ENCODE measurements at places on chromosomes 6 and 20.

GRCh38 chr6:138160329-138161087 is 1.2 kb upstream of the ARFGEF3 start:
- no peak for DNase-seq

DNA sequence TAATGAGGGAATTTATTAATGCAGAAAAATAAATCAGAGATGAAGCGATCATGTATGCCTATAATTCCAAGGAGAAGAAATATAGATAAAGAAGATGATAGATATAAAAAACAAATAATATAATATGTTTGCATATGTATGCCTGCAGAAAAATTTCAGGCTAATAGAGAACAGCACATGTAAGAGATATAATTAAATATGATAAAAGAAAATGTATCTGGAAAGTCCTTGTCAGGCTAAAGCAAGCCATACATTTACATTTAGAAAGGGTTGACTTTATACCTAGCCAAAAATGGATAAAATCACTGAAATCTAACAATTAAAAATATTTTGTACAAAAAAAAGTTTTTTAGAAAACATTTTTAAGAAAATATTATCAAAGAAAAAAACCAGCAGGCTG is 454.1 kb downstream of the C6orf118 start:
- no peak for DNase-seq

- no peak for DNase-seq
These were observed 569.2 kb downstream of the TFAP2B start for GRCh38 chr6:51387907-51388306.

- no peak for DNase-seq
These were observed 28.7 kb upstream of the ARID1B start for GRCh38 chr6:156748504-156748903.

- DNase-seq = no peak
These were observed 775 bp downstream of the PFDN4 start for GRCh38 chr20:54208548-54209176.

DNA sequence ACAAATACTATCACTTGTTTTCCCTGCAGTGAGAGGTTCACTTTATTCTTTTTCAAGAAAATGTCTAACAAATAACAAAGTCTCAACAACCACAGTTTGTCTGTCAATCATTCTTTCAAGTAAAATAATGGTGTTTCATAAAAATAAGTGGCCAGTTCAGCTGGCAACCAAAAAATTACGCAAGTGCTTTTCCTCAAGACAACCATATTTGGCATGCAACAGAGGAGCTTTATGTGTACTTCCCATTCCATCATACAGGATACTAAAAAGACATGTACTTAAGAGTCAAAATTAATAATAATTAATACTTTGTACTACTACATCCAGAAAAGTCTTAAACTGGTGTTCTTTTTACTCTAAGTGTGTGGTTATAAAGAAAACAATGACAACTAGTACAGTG is 34.6 kb downstream of the ATG5 start:
- no peak for DNase-seq

DNA sequence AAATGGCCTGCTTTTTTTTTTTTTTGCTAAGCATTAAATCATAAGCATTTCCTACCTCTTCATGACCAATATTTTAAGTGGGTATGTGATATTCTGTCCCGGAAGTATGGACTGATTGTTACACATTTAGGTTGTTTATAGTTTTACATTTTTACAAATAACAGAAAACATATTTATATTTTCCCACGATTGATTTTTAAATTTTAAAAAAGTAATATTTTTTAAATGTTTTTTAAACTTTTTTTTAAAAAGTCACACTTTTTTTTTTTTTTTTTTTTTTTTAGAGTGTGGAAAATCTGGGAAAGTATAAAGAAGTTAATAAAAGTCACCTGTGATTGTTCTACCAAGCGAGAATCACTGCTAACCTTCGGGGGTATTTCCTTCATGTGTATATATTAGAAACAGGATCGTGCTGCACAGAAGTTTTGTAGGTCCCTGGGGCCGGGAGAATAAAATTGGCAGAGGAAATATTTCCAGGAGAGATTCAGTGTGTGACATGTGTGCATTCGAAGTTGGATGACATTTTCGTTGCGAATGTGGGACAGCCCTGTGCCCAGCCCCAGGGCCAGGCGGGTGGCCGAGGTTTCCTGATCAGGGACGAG is 173.1 kb downstream of the CDC5L start:
- no peak for DNase-seq

DNA sequence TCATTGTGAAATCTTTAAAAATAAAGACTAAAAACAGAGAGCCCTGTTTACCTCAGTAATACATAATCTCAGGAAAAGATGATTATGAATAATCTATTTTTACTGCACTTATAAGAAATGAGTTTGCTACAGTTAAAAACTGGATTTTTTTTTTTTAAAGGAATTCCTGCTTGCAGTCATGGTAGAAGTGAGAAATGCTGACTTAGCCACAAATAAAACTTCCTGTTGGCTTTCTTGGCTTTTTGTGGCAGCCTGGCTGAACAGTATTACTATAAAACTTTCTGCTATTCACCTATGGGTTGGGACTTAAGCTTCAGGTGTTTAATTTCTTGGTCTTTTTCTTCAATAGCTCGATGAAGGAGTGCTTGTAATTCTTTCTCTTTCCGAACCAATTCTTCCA is 12.0 kb upstream of the MAP7 start:
- DNase-seq = no peak

DNA sequence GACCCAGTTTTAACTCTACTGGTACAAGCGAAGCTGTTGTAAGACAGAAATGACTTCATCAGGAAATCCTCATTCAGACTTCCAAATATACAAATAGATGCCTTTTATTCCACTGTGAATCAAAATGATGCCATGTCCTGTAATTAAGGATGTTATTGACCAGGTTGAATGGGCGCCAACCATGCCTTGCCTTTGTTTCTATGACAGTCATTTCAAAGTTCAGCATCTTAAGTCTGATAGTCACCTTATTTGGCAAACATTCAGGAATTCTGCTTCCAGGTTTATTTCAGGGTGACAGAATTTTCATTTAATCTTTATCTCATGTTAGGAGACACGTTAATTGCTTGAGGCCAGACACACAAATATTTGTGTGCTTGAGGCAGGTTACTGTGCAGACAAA is 592.8 kb upstream of the JAG1 start:
- DNase-seq = no peak

DNA sequence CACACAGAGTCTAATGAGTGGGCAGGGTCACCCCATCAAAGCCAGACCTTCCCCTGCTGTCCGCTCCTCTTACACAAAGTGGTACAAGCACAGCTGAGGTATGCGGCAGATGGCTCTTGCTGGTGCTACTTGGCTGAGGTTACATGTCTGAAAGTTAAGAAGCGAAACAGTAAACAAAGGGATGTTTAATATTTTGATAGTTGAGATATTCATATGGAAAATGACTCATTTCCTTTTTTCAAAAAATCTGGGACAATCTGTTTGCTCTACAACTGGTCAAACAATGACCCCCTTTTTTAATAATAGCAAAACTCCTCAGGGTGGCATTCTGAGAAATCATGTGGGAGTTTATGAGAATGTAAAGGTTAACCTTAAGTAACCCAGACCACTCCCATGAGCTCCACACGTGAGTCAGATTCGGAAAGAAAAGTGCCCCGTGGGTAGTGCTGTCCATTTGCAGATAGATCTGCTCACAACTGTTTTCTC is 245.3 kb downstream of the TBXT start:
- no peak for DNase-seq

GRCh38 chr6:165487950-165488349 is 175.1 kb downstream of the PDE10A start:
- no peak for DNase-seq

DNA sequence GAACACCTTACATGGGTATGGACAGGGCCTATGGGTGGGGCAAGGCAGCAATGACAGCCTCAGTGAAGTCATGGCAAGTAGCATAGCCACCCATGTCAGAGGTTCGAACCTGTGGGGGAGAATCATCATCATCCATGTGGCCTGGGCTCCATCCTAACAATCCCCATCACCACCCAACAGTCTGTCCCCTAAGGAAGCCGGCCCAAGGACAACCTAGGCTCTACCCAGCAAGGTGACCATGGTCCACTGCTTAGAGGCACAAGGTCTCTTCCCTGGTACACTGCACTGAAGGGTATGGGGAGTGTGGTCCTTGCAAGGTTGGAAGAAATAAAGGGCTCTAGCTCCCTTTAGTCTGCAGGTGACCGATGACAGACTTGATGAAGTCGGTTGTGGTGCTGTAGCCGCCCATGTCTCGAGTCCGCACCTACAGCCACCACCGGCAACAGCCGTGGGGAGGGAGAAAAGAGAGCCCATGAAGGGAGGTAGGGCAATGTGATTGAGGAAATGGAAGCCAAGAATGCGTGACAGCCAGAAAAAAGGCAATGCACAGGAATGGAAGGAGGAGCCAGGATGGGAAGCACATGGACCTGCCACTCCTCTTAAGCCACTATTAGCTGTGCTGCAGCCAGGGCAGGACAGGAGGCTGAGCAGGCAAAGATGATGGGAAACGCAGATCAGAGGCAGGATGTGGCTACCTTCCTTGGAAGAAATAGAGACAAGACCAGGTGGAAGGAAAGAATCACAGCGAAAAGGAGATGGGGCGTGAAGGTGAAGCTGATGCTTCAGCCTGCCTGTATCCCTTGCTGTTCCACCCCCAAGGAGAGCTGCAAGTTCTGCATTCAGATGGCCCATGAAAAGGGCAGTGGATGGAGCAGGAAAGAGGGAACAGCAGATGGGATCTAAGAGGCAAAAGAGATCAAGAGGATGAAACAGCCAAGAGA is 5.3 kb downstream of the IDH3B start:
- DNase-seq = no peak

DNA sequence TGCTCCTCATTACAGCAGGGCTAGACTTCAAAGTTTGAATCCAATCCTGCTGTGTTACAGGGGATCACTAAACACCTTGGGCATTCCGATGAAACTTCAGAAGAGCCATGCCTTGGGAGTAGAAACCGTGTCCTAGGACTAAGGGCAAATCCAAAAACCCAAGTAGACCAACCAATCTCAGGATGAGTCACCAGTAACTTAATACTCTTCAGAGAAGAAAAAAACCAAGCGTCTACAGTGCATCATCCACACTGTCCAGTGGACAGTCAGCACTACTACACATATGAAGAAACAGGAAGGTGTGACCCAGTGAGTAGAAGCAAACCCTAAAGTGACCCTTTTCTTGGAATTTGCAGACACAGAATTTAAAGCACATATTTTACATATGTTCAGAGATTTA is 39.5 kb upstream of the VAPB start:
- no peak for DNase-seq

- no peak for DNase-seq
These were observed 963 bp downstream of the FOXF2 start for GRCh38 chr6:1390133-1390945.

- DNase-seq = no peak
These were observed 33.3 kb downstream of the BAK1 start for GRCh38 chr6:33546766-33547165.

GRCh38 chr6:1464781-1465370 is 75.5 kb downstream of the FOXF2 start:
- DNase-seq = no peak

GRCh38 chr6:13191461-13191860 is 136.9 kb downstream of the TBC1D7 start:
- DNase-seq = no peak

- DNase-seq = no peak
These were observed 7.0 kb downstream of the MUC21 start for GRCh38 chr6:30990422-30991086.

GRCh38 chr6:14621518-14621917 is 503.9 kb downstream of the CD83 start:
- no peak for DNase-seq

GRCh38 chr6:39843305-39844020 is 51.3 kb downstream of the DAAM2 start:
- no peak for DNase-seq

DNA sequence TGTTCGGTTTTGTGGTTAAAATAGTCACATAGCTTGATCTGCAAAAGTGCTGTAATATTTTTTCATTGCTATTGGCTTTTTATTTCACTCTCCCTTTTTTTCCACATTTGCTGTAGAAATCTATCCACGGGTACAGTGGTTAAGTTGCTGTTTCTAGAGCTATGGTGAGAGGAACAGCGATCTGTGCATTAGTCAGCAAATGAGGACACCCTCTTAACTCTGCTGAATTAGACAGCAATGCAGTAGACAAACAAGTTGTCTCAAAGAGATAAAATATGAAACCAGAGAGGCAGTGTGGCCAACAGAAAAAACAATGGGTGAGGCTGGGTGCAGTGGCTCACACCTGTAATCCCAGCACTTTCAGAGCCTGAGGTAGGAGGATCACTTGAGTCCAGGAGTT is 17.6 kb upstream of the SYNJ2 start:
- DNase-seq = no peak

- no peak for DNase-seq
These were observed 36.8 kb downstream of the KIAA1755 start for GRCh38 chr20:38223743-38224100.

DNA sequence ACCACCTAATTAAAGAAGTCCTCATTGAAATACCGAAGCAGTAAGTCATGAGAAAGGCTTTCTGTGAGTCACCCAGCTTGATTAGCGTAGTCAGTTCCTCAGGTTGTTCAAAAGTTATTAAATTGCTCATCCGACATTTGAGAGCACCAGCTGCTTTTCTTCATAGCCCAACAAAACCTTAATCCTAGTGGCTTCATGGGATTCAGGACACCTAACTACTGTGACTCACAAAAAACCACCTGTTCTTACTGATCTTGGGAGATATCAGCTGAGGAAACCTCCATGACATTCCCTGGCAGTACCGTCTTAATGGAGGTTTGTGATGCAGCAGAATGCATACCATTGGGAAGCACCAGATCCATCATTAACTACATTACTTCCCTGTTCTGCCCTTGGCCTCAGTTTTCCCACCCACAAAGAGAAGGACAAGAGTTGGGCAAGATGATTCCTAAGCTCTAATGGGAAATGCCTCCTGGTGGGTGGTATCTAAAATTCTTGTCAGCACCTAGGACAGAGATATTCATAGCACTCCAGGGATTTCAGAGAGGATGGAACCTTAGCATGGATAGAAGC is 103.8 kb downstream of the KHDC1L start:
- no peak for DNase-seq

DNA sequence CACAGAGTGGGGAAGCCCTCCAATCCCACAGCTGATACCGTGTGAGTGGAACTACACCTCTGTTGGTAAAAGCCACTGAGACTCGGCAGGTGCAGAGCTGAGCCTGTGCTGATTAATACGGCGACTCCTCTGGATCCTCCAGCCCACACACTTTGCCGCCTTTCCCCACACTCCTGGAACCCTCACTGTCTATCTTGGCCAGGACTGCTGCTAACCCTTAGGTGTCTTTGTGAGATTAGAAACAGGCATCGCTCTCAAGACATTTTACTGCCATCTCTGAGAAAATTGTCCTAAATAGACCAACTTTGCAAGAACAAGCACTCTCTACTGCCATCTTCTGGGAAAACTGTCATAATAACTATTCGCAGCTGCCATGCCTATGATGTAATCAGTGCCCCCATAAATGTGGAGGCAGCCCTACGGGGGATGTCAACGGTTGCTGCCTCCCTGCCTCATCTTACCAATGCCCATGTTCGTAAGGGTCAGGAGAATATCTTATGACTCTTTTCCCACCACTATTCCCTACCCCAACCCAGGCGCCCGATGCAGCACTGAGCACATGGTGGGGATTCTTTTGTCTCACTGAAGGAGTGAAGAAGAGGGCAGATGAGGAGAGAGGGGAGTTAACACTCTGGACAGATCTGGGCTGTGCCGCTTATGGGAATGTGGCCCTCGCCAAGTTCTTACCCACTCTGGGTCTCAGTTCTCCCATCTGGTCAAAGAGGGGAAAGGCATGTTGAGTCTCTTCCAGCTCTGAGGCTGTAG is 26.1 kb upstream of the KCNB1 start:
- DNase-seq = no peak
